ENCODE measurements at places on chromosomes 12 and 14. TPM values are rescaled to one million over a fixed set of nuclear protein-coding genes. Genes with fewer than 3 reads are reported as not detected.

BDKRB1 gene
- not detected for total RNA-seq

DNA sequence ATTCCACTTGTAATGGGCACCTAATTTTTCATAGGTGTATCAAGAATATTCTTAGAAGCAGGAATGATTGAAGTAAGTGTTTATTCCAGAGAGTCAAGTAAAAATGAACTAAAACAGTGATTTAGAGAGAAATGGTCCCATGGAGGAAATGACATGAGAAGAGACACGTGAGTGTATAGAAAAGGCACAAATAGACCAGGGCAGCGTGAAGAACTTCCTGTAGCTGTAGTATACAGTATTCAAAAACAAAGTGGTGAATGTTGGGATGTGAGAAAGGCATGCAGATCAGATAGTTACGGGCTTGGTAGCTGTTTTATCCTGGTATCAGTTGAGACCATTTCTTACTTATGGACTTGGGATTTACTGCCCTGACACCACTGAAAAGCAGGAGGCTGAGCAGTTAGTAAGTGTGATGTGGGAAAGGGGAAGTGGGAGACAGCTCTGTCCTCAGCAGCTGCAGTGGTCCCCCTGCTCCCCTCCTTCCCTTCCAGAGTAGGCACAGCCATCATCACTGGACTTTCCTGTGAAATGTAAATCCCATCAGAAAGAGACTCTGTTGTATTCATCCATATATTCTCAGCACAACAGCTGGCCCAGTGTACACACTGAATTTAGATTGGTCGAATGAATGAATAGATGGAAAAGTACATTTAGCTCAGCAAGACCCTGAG is 16.8 kb upstream of the TESPA1 start:
- no peak for DNase-seq

SBNO1 gene
- 25.3 TPM for total RNA-seq

- no peak for DNase-seq
These were observed 781.9 kb downstream of the VRK1 start for GRCh38 chr14:97578982-97579548.

DNA sequence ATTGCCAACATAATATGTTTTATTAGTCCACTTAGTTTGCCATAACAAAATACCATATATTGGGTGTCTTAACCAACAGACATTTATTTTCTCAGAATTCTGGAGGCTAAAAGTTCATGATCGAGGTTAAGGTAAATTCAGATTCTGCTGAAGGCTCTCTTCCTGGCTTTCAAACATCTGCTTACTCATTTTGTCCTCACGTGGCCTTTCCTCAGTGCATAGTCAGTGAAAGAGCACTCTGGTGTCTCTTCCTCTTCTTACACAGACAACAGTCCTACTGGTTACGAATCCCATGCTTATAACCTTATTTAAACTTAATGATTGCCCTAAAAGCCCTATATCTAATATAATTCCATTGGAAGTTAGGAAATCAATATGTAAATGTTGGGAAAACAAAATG is 479.7 kb downstream of the FSCB start:
- DNase-seq: no peak
